Right renal pelvis (tissue), 4 donors: ENCODE measurements at places on chromosomes 16 and 17.

DNA sequence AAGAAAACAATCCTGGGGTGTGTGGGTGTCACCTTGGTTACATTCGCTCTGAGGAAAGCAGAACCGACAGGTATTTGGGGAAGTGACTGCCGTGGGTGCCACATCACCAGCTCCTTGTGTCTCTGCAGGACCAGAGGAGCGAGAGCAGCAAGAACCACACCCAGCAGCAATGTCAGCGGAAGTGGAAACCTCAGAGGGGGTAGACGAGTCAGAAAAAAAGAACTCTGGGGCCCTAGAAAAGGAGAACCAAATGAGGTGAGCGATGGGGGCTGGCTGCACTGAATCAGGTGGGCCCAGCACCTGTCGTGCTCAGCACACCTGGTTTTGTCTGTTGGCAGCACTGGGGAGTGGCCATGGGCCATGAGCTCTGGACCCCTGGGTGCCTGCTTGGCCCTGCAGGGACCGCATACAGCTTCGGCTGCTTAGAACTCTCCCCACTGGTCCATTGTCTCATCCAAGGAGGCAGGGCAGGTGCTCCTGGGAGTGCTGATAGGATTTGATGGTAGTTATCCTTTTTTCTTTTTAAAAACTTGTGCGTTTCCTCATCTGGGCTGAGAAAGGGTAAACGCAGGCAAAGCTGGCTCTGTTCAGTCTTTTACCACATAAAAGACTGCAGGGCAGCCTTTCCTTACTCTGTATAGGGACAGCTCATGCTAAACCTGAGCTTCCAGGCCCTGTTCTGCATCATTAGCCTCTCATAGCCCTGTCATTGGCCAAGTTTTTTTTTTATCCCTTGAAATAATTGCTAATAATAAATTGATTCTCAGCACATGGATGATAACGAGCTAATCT, 29.4 kb downstream of the HMOX2 start:
- DNase-seq = no peak

GRCh38 chr17:17076066-17076465, 33.8 kb downstream of the MPRIP start:
- no peak for DNase-seq

DNA sequence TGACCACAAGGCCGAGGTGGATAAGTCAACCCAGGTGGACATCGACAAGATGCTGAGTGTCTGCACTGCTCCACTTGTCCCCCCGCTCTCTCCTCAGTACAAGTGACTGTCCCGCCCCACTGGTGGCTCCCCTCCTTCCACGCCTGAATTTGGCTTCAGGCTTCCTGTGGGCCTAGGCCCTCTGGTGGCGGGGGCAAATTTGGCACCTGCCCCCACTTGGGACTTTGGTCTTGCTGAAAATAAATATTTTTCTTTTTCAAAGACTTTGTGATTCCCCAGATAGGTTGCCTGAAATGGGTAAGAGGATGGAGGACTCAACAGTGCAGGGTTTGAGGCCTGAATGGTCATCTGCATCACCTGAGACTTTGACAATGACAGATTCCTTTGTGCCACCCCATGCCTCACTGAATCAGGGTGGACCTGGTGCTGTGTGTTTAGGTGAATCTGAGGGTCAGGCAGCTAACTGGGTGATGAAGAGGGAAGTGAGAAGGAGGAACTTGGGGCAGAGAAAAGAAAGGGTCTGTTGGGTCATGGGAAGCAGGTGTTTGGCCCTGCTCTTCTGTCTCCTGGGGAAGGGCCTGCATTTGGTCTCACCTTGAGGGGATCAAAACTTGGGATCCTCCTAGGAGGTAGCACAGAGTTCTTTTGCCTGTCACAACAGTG, 2.0 kb downstream of the C16orf86 start:
- DNase-seq = no peak

DNA sequence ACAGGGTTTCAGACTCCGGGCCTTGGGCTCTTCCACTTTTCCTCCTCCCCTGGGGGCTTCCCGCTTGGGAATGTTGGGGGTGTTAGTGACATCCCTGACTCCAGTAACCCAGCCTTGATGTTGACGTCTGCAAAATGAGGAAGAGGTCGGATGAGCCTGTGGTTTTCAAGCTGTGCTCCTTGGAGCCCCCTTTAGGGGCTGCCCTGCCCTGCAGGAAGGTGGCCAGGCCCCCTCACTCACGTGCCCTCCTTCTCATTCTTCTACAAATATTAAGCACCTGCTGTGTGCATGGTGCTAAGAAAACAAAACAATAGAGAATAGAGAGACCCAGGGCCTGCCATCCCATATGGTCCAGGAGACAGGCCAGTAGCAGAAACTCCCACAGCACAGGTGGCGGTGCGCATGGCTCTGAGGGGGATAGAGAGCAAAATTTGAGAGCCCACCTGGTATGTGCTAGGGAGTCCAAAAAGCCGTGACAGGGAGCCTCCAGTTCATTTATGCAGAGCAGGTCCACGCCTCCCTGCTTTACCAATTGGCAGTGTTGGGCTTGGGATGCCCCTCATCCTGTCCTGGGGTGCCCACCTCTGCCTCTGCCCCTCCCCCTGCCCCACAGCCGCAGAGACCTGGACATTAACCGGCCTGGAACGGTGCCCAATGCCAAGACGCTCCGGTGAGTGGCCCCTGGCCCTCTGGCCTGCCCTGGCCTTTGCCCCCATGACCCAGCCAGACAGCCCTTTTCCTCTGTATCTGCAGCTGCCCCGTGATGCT, 7.4 kb downstream of the NDRG4 start:
- no peak for DNase-seq

GRCh38 chr17:60526726-60527125, 684 bp upstream of the APPBP2 start:
- no peak for DNase-seq

DNA sequence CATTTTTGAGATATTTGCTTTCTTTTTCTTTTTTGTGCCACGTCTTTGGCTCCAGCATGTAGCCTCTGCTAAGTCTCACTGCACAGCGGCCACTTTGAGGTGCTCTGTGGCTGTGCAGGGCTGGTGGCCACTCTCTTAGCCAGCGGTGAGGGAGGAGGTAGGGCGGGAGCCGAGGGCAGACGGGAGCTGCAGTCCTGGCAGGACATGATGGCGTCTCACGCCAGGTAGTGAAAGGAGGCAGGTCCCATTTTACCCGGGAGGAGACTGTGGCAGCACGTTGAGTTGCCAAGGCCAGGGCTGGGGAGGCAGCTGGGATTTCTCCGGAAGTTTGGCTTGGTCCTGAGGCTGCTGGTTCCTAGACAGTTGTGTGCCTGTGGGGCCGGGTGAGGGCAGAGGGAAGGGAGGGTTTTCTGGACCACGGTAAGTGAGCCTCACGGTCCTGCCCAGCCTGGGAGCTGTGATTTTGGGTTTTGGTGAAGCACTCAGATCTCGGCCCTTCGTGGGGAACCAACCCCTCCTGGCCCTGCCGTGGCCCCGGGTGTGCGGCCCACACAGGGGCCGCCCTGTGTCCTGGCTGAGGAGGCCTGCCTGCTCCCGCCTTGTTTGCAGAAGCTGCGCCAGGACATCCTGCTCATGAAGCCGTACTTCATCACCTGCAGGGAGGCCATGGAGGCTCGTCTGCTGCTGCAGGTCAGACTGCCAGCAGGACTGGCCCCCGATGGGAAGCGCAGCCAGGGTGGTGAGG, 14.4 kb downstream of the DEF8 start:
- no peak for DNase-seq

DNA sequence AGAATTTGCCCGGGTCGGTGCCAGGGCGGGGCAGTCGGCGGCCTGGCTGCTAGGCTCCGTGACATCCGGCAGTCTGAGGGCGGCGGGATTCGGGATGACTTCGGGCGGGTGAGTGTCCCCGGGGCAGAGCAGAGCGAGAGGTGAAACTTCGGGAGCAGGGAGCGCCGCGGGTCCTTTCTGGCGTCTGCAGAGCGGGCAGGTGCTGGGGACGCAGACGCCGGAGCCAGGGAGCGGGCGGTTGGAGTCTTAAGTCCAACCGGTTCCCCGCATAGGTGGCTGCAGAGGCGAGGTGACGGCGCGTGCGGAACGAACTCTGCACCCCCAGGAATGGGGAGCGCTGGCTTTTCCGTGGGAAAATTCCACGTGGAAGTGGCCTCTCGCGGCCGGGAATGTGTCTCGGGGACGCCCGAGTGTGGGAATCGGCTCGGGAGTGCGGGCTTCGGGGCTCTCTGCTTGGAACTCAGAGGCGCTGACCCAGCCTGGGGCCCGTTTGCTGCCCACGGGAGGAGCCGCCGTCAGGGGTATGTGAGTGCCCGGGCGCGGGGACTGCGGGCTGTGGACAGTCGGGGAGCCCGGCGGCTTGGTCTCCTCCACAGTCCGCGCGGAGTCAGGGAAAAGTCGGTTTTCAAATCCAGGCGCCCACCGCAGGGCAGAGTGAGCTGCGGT, at the start of gene B4GALNT2:
TSS of gene B4GALNT2 (plus strand) at position 71 of the 666 bp plus-strand sequence. CDS start at position 95, 24 bp downstream.
- DNase-seq = no peak
